GM23248 (cell line): ENCODE measurements at places on chromosomes 16 and 17.

- no peaks in the 10 kb centered on the region for H3K36me3 ChIP-seq
- H3K4me1 ChIP-seq = peaks cover 26% of the 10 kb centered on the region
- no peaks in the 10 kb centered on the region for H3K27me3 ChIP-seq
- H3K27ac ChIP-seq = peak overlapping the region; percentile 93
Measured at GRCh38 chr16:70715860-70716357, 30.1 kb upstream of the MTSS2 start.

DNA sequence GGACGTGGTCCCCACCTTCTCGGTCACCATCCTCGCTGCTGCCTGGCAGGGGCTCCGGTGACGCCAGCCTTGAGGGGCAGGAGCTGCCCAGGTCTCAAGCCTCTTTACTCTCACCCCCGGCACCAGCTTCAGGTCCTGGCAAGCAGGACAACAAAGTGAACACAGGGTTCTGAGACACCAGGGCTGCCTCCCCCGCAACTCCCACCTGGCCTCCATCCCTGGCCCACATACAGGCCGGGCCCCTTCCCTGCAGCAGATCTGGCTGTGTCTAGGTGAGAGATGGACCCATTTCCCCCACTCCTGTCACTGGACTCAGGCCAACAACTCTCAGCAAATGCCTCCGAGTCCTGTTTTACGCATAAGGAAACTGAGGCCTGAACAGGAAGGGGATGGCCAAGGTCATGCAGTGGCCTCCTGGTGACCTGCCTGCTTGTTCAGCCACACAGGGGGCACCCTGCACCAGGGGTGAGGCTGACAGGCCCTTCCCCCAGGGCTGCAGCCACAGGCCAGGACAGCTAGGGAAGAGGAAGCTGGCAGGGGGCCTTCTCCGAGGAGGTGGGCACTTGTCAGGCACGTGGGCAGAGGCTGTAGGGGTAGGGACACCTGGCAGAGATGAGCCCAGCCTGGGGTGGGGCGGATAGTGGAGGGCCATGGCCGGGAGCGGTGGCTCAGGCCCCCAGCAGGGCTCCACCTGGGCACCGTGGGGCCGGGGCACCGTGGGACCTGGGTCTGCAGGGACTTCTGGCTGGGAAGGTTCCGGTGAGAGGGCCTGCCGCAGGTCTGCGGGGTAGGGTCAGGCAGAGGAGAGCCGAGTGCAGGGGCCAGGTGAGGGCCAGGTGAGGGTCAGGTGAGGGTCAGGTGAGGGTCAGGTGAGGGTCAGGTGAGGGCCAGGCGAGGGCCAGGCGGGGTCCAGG, 46.7 kb upstream of the PVALEF start:
- no peaks in the 10 kb centered on the region for H3K36me3 ChIP-seq
- H3K4me3 ChIP-seq = peak overlapping the region; percentile 38; the same call in 1 of the 2 replicates
- no peaks in the 10 kb centered on the region for H3K4me1 ChIP-seq
- no peak overlapping the region for H3K27ac ChIP-seq

GRCh38 chr17:13428611-13429042, 173.1 kb downstream of the HS3ST3A1 start:
- no peaks in the 10 kb centered on the region for H3K27me3 ChIP-seq
- H3K4me3 ChIP-seq = 0 out of 2 replicates have a peak overlapping the region, but pooled peaks have one; percentile 1
- H3K27ac ChIP-seq = peak overlapping the region; percentile 79
- no peaks in the 10 kb centered on the region for H3K36me3 ChIP-seq

- H3K4me3 ChIP-seq = no peak overlapping the region
- no peak overlapping the region for H3K27ac ChIP-seq
- H3K4me1 ChIP-seq = no peaks in the 10 kb centered on the region
- peak; percentile 69 for DNase-seq
Measured at GRCh38 chr17:16363749-16364536, 10.7 kb upstream of the CENPV start.

- H3K4me3 ChIP-seq = no peak overlapping the region
- no peaks in the 10 kb centered on the region for H3K27me3 ChIP-seq
- H3K27ac ChIP-seq = no peak overlapping the region
- H3K36me3 ChIP-seq = no peaks in the 10 kb centered on the region
- H3K4me1 ChIP-seq = no peaks in the 10 kb centered on the region
Measured at GRCh38 chr16:23863511-23864422, 28.0 kb downstream of the PRKCB start.

DNA sequence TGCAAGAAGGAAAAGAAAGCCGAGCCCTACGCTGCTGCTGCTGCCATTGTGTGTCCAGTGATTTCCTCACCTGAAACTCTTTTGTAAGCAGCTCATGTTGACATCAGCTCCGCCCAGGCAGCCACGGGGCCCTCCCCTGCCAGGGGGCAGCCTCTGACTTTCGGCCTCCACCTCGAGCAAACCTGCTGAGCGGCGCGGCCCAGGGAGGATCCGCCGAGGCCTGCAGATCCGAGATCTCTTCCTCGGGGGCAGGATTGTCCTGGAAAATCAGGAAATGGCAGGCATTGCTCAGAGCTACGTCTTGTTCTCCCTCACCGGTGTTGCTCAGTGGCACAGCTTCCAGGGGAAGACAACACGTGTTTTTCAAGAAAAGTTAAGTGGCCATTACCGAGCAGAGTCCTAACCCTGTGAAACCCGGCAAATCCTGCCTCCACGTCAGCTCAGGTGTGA, 35.6 kb upstream of the ZNF750 start:
- no peak for DNase-seq
- no peak overlapping the region for H3K27ac ChIP-seq
- H3K4me1 ChIP-seq = peaks cover 13% of the 10 kb centered on the region
- H3K27me3 ChIP-seq = no peaks in the 10 kb centered on the region

GRCh38 chr16:79982361-79982760, 381.8 kb upstream of the MAF start:
- H3K4me1 ChIP-seq = no peaks in the 10 kb centered on the region
- DNase-seq = no peak
- no peaks in the 10 kb centered on the region for H3K27me3 ChIP-seq
- no peak overlapping the region for H3K27ac ChIP-seq
- H3K4me3 ChIP-seq = no peak overlapping the region
- H3K36me3 ChIP-seq = no peaks in the 10 kb centered on the region

DNA sequence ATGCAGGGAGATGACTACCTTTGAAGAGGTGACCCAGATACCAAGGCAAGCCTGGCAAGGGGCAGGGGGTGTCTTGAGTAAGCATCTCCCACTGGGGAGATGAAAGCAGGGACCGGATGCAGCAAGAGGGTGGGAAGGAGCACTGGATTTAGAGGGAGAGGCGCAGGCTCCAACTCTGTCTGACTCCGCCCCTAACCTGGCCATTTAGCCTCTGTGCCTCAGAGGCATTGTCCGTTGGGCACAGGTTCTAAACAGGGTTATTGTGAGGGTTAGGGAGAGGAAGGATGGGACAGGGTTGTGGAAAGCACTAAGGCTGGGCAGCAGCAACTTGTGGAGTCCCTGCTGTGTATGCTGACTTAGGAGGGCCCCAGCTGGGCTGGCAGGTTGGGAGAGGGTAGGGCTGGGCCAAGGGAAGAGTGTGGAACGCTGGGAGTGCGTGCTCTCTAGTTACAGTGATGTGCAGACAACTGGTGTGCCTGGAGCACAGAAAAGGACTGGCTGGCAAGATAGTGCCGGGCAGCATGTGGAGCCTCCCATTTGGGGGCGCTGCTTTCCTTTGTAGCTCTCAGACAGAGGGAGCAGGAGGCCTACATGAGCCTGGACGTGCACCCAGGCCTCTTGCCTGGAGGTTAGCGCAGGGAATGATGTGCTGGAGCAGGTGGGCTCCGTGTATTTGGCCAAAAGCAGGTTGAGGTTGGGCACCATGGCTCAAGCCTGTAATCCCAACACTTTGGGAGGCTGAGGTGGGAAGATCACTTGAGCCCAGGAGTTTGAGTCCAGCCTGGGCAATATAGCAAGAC, 26.2 kb downstream of the TBX2 start:
- no peak for DNase-seq
- no peak overlapping the region for H3K4me3 ChIP-seq
- peaks cover 19% of the 10 kb centered on the region for H3K27me3 ChIP-seq
- H3K36me3 ChIP-seq = no peaks in the 10 kb centered on the region
